Central memory CD8-positive, alpha-beta T cell (primary cell): ENCODE measurements at places on chromosomes 4 and X.
A peak's percentile ranks its signal among the peaks of the same experiment; 100 is the strongest.

- H3K4me1 ChIP-seq, result peaks cover 21% of the 10 kb centered on the region
- no peak for DNase-seq
- no peaks in the 10 kb centered on the region for H3K27me3 ChIP-seq
- peak overlapping the region; percentile 92 for H3K27ac ChIP-seq
These were observed 225.1 kb downstream of the NR3C2 start for GRCh38 chr4:148216866-148217814.

DNA sequence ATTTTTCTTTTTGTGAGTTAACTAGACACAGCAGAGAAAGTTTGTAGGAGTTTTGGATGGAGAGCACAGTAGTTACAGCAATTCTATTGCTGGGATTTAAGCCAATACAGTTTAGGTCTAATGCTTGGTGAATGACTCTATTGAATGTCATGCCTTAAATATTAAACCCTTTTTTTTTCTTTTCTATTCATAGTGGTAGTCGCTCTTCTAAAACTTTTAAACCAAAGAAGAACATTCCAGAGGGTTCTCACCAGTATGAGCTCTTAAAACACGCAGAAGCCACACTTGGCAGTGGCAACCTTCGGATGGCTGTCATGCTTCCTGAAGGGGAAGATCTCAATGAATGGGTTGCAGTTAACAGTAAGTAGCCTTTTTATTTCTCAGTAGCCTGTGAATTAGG, 34.8 kb upstream of the DCK start:
- DNase-seq, result no peak
- no peak overlapping the region for H3K4me3 ChIP-seq
- H3K27ac ChIP-seq, result no peak overlapping the region

DNA sequence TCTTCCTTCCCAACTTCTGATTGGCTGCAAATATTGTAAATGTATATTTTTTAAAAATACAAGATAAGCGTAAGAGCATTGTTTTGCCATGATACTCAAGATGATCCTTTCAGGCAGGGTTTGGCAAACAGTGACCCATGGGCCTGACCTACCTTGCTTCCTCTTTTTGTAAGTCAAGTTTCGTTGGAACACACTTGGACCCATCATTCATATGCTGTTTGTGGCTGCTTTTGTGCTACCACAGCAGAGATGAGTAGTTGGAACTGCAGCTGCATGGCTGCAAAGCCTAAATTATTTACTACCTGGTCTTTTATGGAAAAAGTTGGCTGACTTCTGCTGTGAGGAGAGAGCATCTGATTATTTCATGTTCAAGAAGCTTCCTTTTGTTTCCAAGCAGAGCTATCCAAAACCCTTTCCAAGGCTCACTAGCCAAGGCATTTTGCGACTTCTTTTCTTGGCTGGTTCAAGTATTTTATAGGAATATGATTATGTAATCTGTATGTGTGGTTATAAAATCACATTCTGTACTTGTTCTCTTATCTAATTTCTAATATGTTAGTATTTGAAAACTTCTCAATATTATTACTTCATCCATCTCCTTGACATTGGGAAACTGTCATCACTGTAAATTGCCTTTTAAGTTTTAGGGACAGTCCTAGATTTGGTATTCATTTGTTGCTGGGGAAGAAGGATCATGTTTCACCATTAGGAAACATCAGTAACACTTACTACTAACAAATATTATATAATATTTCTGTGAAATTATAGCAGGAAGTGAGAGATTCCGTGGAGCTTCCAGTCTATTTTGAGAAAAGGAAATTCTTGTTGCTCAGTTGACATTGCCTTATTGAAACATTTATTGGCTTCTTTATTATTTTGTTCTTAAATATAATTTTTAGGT, 109.2 kb downstream of the ARHGAP10 start:
- no peaks in the 10 kb centered on the region for H3K36me3 ChIP-seq
- no peak overlapping the region for H3K4me3 ChIP-seq
- peaks cover 7% of the 10 kb centered on the region for H3K4me1 ChIP-seq
- no peak overlapping the region for H3K27ac ChIP-seq
- H3K27me3 ChIP-seq, result no peaks in the 10 kb centered on the region

GRCh38 chr4:67430989-67431388, 114.3 kb downstream of the CENPC start:
- H3K4me3 ChIP-seq, result no peak overlapping the region
- no peak for DNase-seq
- no peaks in the 10 kb centered on the region for H3K27me3 ChIP-seq
- H3K27ac ChIP-seq, result no peak overlapping the region

GRCh38 chrX:12672367-12673106, 118.7 kb upstream of the PRPS2 start:
- H3K4me3 ChIP-seq, result no peak overlapping the region
- DNase-seq, result no peak
- H3K36me3 ChIP-seq, result peaks cover 1% of the 10 kb centered on the region
- H3K27me3 ChIP-seq, result no peaks in the 10 kb centered on the region

DNA sequence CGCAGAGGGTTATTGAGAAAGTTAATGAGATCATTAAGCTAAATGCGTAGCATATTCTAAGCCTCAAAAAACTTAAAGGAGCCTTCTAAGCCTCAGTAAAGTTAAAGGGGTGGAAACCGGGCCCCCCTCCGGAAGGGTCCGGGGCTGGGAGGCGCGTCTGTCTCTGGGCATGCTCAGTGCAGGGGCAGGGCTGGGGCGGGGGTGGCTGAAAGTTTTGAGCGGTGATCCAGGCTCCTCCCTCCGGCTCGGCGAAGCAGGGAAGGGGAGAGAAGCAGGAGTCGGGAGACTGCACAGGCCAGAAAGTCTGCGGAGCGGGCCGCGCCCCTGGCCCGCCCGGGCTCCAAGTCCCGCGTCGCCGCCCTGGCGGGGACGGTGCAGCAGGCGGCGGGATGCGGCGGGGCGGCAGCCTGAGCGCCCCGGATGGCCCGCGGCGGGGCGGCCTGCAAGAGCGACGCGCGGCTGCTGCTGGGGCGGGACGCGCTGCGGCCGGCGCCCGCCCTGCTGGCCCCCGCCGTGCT, at the start of gene EVC:
TSS of gene EVC (plus strand) at position 241 of the 518 bp plus-strand sequence. CDS start at position 421, 180 bp downstream.
- H3K4me3 ChIP-seq, result peak within 1 kb of the TSS; percentile 80
- H3K36me3 ChIP-seq, result peaks cover 2% of the 10 kb centered on the region
- no peak for DNase-seq
- H3K27me3 ChIP-seq, result peaks cover 45% of the 10 kb centered on the region
- peaks cover 33% of the 10 kb centered on the region for H3K4me1 ChIP-seq
- H3K27ac ChIP-seq, result peak within 1 kb of the TSS; percentile 12

- H3K4me3 ChIP-seq, result no peak overlapping the region
- no peaks in the 10 kb centered on the region for H3K36me3 ChIP-seq
- no peaks in the 10 kb centered on the region for H3K27me3 ChIP-seq
- H3K4me1 ChIP-seq, result no peaks in the 10 kb centered on the region
These were observed 875.5 kb upstream of the INTU start for GRCh38 chr4:126757219-126757618.

GRCh38 chrX:120612086-120612485, 8.2 kb downstream of the MCTS1 start:
- no peak for DNase-seq
- H3K27ac ChIP-seq, result no peak overlapping the region
- H3K27me3 ChIP-seq, result no peaks in the 10 kb centered on the region

DNA sequence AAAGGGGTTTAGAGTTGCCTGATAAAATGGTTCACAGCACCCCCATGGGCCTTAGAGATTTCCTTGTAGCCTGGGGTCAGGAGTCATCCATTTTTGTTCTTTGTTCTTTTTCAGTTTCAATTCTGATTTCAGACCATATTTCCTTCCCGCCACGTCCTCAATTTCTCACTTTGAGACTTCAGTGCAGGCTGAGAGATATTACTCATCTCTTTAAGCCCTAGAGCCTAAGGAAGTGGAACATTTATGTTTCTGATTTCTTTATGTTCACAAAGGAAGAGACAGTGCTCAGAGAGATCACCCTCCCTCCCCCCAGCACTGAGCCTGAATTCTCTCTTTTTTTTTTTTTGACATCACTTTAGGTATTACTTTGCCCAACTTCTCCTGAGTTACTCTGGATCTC, 56.3 kb downstream of the MSN start:
- H3K27ac ChIP-seq, result peak overlapping the region; percentile 75
- peaks cover 38% of the 10 kb centered on the region for H3K36me3 ChIP-seq
- H3K4me1 ChIP-seq, result peaks cover 78% of the 10 kb centered on the region
- peak overlapping the region; percentile 59 for H3K4me3 ChIP-seq
- DNase-seq, result no peak

GRCh38 chr4:156790866-156791265, 180.7 kb downstream of the PDGFC start:
- no peak overlapping the region for H3K4me3 ChIP-seq
- H3K27ac ChIP-seq, result no peak overlapping the region
- H3K4me1 ChIP-seq, result no peaks in the 10 kb centered on the region
- no peaks in the 10 kb centered on the region for H3K27me3 ChIP-seq
- no peaks in the 10 kb centered on the region for H3K36me3 ChIP-seq

GRCh38 chrX:97597954-97598353, 714.2 kb downstream of the RPA4 start:
- H3K4me1 ChIP-seq, result peaks cover 7% of the 10 kb centered on the region
- no peaks in the 10 kb centered on the region for H3K36me3 ChIP-seq
- H3K27me3 ChIP-seq, result no peaks in the 10 kb centered on the region
- no peak for DNase-seq
- H3K27ac ChIP-seq, result no peak overlapping the region

GRCh38 chrX:141839856-141840255, 1.7 kb downstream of the MAGEC3 start:
- H3K4me1 ChIP-seq, result no peaks in the 10 kb centered on the region
- H3K36me3 ChIP-seq, result no peaks in the 10 kb centered on the region
- no peak overlapping the region for H3K27ac ChIP-seq
- H3K27me3 ChIP-seq, result no peaks in the 10 kb centered on the region
- DNase-seq, result no peak
